Activated CD8-positive, alpha-beta memory T cell treated with anti-CD3 and anti-CD28 coated beads, Interleukin-2, amount 10 ng/mL, durations not matched to agents 7 days and 5 days (primary cell): ENCODE measurements at places on chromosomes 16 and 17. TPM values are rescaled to one million over a fixed set of nuclear protein-coding genes. Genes with fewer than 3 reads are reported as not detected.

DNA sequence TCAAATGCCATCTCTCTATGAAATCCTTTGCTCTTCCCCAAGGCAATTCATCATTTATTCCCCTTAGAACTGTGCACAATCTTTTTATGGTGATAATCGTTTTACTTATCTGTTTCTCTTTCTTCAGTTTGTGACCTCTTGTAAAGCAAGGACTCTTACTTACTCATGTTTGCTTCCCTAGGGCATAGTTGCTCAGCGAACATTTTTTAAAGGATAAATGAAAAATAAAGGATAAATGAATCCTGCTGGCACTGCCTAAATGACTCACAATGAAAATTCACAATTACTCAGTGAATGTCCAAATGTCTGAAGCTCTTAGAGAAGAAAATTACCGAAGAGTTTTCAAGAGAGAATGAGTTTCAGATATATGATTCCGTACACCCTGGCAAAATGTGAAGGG is 671.7 kb downstream of the CDH11 start:
- no peaks in the 10 kb centered on the region for H3K36me3 ChIP-seq
- no peak overlapping the region for H3K4me3 ChIP-seq
- no peak overlapping the region for H3K27ac ChIP-seq
- no peaks in the 10 kb centered on the region for H3K4me1 ChIP-seq
- DNase-seq = no peak

DNA sequence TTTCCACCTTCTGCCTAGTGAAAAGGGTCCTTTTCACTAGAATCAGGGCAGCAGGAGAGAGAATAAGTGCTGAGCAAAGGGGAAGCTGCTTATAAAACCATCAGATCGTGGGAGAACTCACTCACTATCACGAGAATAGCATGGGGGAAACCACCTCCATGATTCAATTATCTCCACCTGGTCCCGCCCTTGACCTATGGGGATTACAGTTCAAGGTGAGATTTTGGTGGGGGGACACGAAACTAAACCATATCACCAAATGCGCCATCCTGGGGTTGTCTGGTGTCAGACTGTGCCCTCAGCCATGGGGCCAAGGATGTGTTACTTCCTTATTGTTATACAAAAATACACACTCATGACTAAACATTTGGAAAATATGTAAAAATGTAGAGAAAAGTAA is 10.4 kb upstream of the KATNB1 start:
- no peaks in the 10 kb centered on the region for H3K27me3 ChIP-seq
- H3K4me3 ChIP-seq = no peak overlapping the region
- H3K36me3 ChIP-seq = no peaks in the 10 kb centered on the region
- H3K27ac ChIP-seq = no peak overlapping the region
- peaks cover 4% of the 10 kb centered on the region for H3K4me1 ChIP-seq

- H3K27me3 ChIP-seq = no peaks in the 10 kb centered on the region
- DNase-seq = peak; percentile 76
- H3K36me3 ChIP-seq = peaks cover 63% of the 10 kb centered on the region
- peaks cover 49% of the 10 kb centered on the region for H3K4me1 ChIP-seq
- peak overlapping the region; percentile 72 for H3K27ac ChIP-seq
- H3K4me3 ChIP-seq = no peak overlapping the region
These were observed 13.7 kb downstream of the N4BP1 start for GRCh38 chr16:48596326-48596725.

Gene TP53TG3F
- total RNA-seq = not detected

DNA sequence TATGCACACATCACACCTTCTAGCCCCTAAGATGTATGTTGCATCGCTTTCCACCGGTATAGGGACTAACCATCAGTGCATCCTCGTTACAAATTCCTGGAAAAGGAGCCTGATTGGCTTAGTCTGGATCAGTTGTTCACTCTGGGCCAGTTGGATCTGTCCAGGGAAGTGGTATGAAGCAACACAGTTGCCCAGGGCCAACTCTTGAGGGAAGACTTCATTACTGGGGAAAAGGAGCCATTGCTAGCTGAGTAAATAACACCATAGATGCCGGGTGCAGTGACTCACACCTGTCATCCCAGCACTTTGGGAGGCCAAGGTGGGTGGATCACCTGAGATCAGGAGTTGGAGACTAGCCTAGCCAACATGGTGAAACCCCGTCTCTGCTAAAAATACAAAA is 275.2 kb upstream of the RBFOX1 start:
- H3K27ac ChIP-seq = no peak overlapping the region
- H3K36me3 ChIP-seq = no peaks in the 10 kb centered on the region
- no peak for DNase-seq
- no peak overlapping the region for H3K4me3 ChIP-seq
- H3K27me3 ChIP-seq = no peaks in the 10 kb centered on the region

- H3K36me3 ChIP-seq = no peaks in the 10 kb centered on the region
- no peak overlapping the region for H3K4me3 ChIP-seq
- H3K27ac ChIP-seq = no peak overlapping the region
- H3K4me1 ChIP-seq = no peaks in the 10 kb centered on the region
- no peaks in the 10 kb centered on the region for H3K27me3 ChIP-seq
These were observed 536.7 kb upstream of the HSBP1 start for GRCh38 chr16:83271123-83271522.

GRCh38 chr16:7511549-7512260 is 179.1 kb downstream of the RBFOX1 start:
- no peak overlapping the region for H3K27ac ChIP-seq
- no peak for DNase-seq
- no peak overlapping the region for H3K4me3 ChIP-seq
- H3K4me1 ChIP-seq = no peaks in the 10 kb centered on the region

- no peaks in the 10 kb centered on the region for H3K27me3 ChIP-seq
- H3K4me1 ChIP-seq = peaks cover 17% of the 10 kb centered on the region
- no peak for DNase-seq
- no peaks in the 10 kb centered on the region for H3K36me3 ChIP-seq
- H3K27ac ChIP-seq = peak overlapping the region; percentile 60
These were observed 17.7 kb downstream of the SGCA start for GRCh38 chr17:50183421-50183994.

DNA sequence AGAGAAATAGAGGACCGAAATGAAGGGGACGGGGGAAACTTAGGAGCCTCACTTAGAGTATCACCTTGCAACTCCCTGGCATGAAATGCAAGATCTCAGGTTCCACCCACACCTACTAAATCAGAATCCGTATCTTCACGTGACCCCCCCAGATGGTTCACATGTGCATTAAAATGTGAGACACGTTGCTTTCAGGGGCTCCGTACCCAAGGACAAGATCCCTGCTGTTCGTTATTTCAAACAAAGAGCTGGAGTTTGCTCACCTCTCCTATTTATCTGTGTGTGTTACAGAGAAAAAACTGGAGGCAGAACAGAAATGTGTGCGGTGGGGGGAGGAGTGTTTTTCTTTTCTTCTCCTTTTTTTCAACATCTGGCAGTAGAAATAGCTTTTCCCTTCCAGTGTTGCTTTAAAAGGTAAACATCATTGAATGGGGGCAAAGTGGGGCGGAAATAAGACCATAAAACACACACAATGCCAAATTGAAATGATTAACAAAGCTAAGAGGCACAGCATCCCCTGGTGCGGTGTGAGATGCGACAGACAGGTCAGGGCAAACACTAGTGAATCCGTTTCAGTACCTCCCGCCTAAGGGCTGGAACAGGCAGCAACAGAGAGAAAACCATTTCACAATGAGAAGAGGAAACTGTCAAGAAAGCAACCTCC is 145.4 kb downstream of the SOX9 start:
- no peak overlapping the region for H3K27ac ChIP-seq
- no peaks in the 10 kb centered on the region for H3K27me3 ChIP-seq
- H3K4me3 ChIP-seq = no peak overlapping the region
- no peaks in the 10 kb centered on the region for H3K36me3 ChIP-seq

DNA sequence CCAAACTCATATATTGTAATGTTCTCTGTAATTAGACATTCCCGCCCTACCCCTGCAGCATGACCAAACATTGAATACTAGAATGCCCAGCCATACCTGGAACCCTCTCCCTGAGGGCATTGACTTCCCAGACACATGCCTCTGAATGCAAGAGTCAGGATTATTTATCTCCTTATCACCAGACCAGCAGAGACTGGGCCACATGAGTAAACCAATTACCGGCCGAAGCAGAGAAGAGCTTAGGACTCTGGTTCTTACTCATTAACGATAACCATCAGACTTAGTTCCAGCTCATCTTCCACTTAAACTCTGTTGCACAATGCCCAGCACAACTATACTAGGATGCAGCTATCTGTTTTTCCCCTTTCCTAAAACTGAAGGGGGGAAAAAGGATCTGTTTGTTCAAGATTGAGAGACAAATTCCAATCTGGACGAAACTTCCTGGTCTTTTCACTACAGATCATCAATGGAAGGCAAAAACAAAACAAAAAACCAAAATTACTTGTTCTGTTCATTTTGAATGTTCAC is 88.2 kb upstream of the CORO6 start:
- H3K27ac ChIP-seq = no peak overlapping the region
- no peak overlapping the region for H3K4me3 ChIP-seq
- H3K27me3 ChIP-seq = no peaks in the 10 kb centered on the region
- no peak for DNase-seq

Gene TM4SF5
- total RNA-seq = not detected

Gene CDC42EP4
- 1.3 TPM for total RNA-seq

GRCh38 chr16:68445458-68445857 is 2.9 kb downstream of the SMPD3 start:
- H3K27me3 ChIP-seq = peaks cover 55% of the 10 kb centered on the region
- H3K4me3 ChIP-seq = no peak overlapping the region
- no peak overlapping the region for H3K27ac ChIP-seq

DNA sequence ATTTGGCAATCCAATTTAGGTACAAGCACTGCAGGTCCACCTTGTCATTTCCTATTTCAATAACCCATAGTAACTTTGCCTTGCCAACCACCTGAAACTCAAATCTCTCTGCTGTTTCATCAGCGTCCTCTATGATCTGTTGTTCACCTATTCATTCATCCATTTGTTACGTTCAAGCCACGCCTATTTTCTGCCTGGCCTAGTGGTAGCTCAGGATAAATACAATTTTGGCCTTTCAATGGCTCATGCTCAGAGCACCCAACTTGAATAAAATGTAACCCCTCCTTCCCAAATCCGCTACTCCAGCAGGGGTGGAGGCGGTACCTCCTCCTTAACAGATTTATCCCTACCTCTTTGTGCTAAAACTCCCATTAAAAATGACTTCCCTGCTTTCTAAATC is 3.6 kb upstream of the FBXO47 start:
- H3K27ac ChIP-seq = no peak overlapping the region
- peaks cover 12% of the 10 kb centered on the region for H3K4me1 ChIP-seq
- no peak for DNase-seq
- peaks cover 6% of the 10 kb centered on the region for H3K27me3 ChIP-seq
- H3K4me3 ChIP-seq = no peak overlapping the region

Gene SLC35G3
- total RNA-seq = not detected

DNA sequence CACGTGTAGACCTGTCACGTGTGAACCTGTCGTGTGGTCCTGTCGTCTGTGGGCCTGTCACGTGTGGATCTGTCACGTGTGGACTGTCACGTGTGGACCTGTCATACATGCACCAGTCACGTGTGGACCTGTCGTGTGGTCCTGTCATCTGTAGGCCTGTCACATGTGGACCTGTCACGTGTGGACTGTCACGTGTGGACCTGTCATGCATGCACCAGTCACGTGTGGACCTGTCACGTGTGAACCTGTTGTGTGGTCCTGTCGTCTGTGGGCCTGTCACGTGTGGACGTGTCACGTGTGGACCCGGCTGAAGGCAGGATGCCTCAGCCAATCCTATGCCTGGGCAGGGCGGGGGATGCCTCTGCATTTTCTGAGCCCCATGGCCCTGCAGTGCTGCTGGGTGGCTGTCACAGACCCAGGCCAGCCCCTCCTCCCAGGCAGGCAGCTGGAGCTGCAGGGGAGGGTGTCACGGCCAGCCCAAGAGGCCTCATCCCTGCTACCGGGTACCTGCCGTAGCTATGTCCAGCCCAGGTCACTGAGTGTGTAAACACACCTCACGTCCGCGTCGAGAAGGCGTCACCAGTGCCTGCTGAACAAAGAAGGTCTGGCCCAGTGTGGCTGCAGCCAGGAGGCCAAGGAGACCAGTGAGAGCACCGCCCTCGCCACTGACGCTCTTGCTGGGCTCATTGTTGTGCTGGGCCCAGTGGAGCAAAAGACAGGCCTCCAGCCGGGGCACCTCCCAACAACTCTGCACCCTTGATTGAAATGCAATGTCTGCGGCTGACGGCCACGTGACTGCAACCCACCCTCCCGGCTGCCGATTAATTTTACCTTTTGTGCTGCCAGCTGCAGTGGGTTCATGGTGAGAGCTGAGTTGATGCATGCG is 18.6 kb upstream of the ACSF3 start:
- no peaks in the 10 kb centered on the region for H3K4me1 ChIP-seq
- H3K4me3 ChIP-seq = no peak overlapping the region
- H3K27me3 ChIP-seq = no peaks in the 10 kb centered on the region

DNA sequence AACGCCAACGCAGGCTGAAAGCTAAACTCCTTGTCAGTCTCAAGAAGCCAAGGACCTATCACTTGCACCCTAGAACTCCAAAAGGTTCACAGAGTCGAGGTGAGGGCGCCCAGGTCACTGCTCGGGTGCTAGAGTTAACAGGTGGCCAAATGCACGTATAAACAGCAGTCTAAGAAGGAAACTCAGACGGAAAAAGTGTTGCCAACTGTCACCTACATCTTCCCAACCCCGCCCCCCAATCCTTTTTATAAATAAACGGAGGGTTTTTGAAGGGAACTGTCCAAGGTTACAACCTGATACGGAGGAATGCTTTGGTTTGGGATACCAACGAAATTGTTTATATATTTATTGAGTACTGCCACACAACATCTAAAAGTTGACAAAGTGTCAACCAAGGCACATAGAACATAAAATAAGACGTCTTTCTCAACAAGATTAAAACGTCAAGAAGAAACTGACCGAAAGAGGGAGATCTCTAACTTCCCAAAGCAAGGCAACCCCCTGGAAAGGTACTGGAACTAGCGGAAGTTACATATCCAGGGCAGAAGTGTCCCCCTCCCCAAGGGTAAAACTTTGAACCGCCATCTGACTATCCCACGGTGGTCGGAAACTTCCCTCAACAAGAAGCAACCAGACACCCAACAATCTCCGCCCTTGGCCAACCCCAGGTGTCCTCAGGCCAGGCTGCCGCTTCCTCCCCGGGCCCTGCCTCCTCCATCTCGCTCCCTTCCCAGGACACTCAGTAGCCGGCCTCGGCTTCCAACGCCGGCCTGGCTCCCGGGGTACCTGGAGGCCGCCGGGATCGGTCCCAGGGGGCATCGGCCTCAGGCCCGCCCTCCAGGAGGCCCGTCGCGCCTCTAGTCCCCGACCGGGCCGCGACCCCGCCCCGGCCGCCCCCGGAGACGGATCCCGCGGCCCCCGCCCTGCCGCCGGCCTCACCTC is 982 bp downstream of the SPAG9 start:
- peak; percentile 74 for DNase-seq
- no peaks in the 10 kb centered on the region for H3K27me3 ChIP-seq
- H3K4me3 ChIP-seq = peak overlapping the region; percentile 90
- H3K36me3 ChIP-seq = peaks cover 4% of the 10 kb centered on the region
